ENCODE measurements at places on chromosomes 11 and 22.

- no peak for DNase-seq
Observed at GRCh38 chr11:102420547-102420946, 32.0 kb downstream of the TMEM123 start.

DNA sequence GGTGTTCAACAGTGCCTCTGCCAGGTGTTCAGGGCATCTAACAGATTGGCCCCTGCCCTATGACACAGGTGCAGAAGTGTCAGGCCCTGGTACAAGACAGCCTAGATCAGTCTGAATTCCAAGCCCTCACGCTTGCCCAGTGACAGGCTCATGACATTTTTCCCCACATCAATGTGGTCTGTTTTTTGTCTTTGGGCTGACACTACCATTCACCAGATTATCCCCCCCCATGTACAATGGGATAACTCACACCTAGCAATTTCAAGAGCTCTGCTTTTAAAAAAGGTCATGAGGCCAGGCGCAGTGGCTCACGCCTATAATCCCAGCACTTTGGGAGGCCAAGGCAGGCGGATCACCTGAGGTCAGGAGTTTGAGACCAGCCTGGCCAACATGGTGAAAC is 155.5 kb upstream of the PITPNB start:
- no peak for DNase-seq

GRCh38 chr11:59719556-59719955 is 5.9 kb upstream of the OR10V1 start:
- no peak for DNase-seq

DNA sequence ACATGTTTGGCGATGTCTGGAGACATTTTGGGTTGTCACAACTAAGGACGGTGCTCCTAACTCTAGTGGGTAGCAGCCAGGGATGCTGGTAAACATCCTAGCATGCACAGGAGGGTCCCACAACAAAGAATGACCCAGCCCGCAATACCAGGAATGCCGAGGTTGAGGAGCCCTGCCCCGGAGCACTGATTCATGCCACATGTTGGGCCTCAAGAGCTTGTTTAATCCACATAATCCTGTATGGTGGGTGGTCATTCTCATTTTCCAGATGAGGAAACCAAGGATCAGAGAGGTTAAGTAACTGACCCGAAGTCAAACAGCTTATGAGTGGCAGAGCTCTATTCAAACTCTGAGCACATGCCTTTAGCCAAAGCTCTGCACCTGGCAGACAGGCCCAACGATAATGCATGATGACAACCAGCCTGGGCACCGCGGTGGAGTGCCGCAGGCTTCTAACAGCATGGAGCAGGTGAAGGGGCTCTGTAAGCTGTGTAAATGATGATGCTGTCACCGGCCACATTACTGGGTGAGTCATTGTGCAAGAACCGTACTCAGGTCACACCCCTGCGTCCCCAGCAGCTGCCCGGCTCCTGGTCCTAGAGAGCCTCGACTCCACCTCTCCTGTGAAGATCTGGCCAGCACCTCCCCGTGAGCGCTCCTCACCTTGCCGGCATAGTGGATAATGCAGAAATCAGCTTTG is 58.6 kb downstream of the APOL1 start:
- no peak for DNase-seq
